HuH-7.5 (cell line): ENCODE measurements at places on chromosomes 6 and 20.

- DNase-seq = no peak
These were observed 28.8 kb upstream of the CFAP206 start for GRCh38 chr6:87378947-87379346.

GRCh38 chr6:165799391-165800153 lies 136.5 kb upstream of the PDE10A start:
- no peak for DNase-seq

GRCh38 chr6:81668615-81669047 lies 83.8 kb downstream of the TENT5A start:
- no peak for DNase-seq

DNA sequence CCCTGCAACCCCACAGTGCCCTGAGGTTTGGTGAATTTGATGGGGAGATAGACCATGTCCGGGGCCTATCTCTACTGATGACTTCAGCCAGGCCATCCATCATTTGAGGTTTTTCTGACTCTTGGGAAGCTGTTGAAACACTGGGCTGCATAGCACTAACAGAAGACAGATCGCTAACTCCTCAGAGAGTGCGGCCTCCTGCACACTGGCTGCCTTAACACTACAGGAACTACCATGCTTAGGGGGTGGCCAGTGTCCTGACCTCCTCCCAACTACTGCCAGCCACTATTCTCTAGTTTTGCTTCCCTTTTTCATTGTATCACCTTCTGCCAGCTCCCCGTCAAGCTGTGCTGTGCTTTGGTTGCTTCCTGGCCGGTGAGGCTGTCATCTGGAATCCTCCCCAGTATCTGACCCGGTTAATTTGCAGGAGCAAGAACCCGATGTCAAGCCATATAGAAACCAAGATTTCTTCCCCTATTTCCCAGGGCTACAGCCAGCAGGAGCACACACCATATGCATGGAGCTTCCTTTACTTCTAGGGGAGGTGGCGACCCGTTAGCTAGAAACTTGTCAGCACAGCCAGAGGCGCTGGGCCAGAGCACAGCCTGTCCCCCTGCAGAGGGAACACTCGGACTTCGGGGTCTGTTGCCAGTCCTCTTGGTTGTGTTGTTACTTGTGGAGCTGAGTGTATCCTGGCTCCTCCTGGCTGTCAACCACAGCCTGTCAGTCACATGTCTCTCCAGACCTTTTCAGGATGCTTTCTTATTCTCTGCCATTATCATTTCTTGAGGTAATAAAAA lies 57.3 kb upstream of the TRAF3IP2 start:
- no peak for DNase-seq

DNA sequence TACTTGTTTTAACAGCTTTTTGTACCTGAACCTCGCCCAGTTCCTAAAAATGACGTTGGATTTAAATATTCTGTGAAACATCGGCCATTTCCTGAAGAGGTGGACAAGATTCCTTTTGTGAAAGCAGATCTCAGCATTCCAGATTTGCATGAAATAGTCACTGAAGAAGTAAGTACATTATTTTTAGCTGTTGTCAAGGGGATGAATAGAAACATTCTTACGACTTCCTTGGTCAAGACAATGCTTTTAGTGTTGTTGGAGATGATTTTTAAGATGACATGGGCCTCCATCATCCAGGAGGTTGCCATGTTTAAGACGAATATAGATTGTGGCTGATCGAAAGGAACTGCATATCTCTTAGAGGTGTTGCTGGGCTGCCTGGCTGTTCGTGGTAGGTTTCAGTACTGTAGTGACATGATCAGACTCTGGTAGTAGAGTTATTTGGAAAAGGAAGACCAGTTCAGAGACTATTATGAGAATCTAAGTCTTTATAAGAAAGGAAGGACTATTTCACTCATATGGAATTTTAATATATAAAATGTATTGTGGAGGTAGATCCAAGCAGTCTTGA lies 29.9 kb upstream of the ADIG start:
- DNase-seq = no peak

- no peak for DNase-seq
These were observed 94.9 kb downstream of the L3MBTL3 start for GRCh38 chr6:130113201-130113710.

- DNase-seq = no peak
These were observed 243.9 kb upstream of the TENT5A start for GRCh38 chr6:81996414-81996813.

GRCh38 chr6:95636552-95637431 lies 59.5 kb downstream of the MANEA start:
- DNase-seq = no peak

GRCh38 chr20:23669327-23669726 lies 19.5 kb downstream of the CST4 start:
- DNase-seq = no peak

DNA sequence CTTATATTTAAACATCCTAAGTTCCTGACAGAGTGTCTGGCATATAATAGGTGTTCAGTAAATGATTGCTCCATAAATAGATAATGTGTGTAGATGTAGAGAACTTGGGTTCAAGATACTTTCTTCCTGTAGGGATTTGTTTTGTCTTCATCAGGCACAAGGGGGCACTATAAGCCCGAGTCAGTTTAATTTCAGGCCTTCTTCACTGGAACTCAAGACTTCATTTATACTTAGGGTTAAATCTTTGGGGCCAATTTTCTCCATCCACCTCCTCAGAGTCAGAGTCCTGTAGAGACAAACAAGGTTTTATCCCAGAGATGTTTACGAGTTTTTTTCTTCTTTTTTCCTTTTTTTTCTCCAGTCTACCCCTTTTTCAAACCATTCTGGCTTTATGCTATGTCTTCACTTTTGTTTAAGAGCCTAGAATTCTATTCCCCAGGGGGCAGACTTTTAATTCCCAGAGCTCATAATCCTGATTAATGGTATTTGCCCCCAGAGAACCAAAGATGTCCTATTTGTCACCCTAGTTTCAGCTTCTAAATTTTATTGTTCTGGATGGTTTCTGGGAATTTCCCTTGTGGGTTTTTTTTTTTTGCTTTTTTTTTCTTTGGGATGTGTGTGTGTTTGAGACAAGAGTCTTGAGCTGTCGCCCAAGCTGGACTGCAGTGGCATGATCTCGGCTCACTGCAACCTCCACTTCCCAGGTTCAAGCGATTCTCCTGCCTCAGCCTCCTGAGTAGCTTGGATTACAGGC lies 88.4 kb downstream of the HFE start:
- DNase-seq = no peak

DNA sequence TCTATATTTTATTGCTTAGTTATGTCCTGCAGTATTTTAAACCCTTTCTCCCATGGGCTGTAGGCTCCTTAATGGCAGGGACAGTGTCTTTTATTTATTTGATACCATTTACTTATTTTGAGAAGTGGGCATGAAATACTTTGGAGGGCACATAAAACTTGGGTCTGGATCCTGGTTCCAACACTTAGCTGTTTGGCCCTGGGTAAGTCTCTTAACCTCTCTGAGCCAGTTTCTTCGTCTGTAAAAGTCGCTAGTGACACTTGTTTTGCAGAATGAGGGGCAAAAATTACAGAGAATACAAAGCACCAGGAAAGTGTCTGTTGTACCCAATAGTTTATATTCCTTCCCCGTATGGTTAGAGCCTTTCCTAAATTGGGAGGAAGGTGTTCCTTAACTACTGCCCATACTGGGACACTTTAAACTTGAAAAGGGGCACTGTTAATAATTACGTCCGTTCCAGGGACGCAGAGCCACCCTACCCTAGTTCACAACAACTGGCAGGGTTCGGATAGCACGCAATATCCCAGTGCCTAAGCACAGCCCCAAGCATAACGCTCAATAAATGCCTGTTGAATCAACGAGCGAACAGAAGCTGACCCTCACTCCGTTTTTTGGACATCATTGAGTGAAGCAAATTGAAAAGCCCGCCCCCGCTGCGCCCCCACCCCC lies 6.0 kb upstream of the ARMC12 start:
- no peak for DNase-seq

- DNase-seq = no peak
These were observed 133.9 kb downstream of the IPCEF1 start for GRCh38 chr6:154222716-154223115.

DNA sequence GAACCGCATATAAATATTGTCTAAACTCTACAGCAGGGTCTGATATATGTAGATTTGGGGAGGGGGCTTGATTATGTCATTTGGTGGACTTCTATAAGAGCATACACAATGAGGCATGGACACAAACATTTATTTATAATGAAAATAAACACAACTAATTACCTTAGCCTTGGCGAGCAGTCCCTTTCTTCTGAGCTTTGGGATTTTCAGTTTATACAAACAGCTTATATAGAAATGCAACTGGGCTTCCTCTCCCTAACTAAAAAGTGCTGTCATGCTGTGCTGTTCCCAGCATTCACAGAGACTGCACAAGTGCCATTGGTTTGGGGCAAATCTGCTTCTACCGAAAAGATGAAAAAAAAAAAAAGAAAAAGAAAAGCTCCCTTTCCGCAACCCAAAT lies 69.9 kb downstream of the AKAP12 start:
- DNase-seq = no peak

- DNase-seq = no peak
These were observed 559.4 kb upstream of the MANEA start for GRCh38 chr6:95017922-95018321.

DNA sequence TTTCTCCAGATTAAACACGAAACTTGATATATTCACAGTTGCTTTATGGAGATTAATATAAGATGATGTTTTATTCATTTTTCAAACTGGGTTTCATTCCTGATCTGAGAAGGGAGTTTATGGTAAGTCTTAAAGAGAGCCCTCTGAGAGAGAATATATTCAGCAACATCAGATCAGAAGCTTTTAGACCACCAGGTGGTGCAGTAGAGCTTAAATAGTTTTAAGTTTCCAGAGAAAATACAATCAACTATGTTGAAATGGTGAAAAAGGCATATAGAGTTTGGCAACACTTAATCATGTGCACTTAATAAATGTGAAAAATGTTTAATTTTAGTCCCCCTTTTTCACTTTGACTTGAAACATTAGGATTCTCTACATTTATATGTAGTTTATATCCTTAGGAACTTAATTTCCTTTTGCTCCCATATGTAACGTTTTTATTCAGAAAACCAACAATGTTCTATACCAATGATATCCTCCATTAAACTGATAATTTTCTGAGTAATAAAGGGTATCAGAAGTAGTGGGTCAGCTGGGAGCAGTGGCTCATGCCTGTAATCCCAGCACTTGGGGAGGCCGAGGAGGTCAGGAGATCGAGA lies 86.4 kb upstream of the CLDN20 start:
- DNase-seq = peak; percentile 33

GRCh38 chr6:113338644-113339043 lies 518.5 kb upstream of the MARCKS start:
- no peak for DNase-seq

DNA sequence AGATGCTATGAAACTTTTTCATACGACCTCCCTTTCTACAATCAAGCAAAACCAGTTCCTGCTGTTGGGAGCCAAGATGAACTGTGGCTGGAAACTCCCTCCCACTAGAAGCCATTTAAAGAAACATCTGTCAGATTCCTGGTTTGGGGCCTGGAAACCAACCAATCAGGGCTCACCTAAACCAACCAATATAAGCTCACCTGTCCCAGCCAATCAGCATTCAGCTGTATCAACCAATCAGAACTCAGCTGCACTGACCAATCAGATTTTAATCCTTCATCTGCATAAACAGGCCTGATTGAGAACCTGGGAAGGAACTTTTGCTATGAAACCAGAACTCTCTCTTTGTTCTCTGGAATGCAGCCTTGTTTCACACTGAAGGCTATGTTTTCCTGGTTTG lies 42.4 kb downstream of the SNX14 start:
- DNase-seq = no peak

- no peak for DNase-seq
These were observed 114.1 kb upstream of the SNX9 start for GRCh38 chr6:157708933-157709332.

- no peak for DNase-seq
These were observed 236.5 kb downstream of the CDKAL1 start for GRCh38 chr6:20770773-20771172.

DNA sequence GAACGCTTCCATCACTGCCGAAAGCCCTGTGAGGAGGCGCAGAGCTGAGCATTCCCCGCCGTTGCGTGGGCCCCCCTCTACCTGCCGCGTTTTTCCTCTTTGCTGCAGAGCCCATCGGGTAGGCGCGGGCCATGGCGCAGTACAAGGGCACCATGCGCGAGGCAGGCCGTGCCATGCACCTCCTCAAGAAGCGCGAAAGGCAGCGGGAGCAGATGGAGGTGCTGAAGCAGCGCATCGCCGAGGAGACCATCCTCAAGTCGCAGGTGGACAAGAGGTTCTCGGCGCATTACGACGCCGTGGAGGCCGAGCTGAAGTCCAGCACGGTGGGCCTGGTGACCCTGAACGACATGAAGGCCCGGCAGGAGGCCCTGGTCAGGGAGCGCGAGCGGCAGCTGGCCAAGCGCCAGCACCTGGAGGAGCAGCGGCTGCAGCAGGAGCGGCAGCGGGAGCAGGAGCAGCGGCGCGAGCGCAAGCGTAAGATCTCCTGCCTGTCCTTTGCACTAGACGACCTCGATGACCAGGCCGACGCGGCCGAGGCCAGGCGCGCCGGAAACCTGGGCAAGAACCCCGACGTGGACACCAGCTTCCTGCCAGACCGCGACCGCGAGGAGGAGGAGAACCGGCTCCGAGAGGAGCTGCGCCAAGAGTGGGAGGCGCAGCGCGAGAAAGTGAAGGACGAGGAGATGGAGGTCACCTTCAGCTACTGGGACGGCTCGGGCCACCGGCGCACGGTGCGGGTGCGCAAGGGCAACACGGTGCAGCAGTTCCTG lies 693 bp downstream of the FAM50B start:
- DNase-seq = no peak

GRCh38 chr6:167797476-167798265 lies 29.0 kb upstream of the AFDN start:
- no peak for DNase-seq

GRCh38 chr6:129623008-129623732 lies 86.8 kb downstream of the ARHGAP18 start:
- DNase-seq = no peak

GRCh38 chr6:40719671-40720374 lies 132.7 kb upstream of the LRFN2 start:
- no peak for DNase-seq

GRCh38 chr20:10646006-10646405 lies 27.8 kb downstream of the JAG1 start:
- no peak for DNase-seq

- no peak for DNase-seq
These were observed 2.8 kb downstream of the SLC2A12 start for GRCh38 chr6:134049586-134049985.

GRCh38 chr20:46774236-46774635 lies 64.8 kb downstream of the SLC2A10 start:
- DNase-seq = no peak

- no peak for DNase-seq
These were observed 87.5 kb downstream of the MDN1 start for GRCh38 chr6:89731924-89732567.

- no peak for DNase-seq
These were observed 9.7 kb downstream of the SERINC1 start for GRCh38 chr6:122461885-122462284.

DNA sequence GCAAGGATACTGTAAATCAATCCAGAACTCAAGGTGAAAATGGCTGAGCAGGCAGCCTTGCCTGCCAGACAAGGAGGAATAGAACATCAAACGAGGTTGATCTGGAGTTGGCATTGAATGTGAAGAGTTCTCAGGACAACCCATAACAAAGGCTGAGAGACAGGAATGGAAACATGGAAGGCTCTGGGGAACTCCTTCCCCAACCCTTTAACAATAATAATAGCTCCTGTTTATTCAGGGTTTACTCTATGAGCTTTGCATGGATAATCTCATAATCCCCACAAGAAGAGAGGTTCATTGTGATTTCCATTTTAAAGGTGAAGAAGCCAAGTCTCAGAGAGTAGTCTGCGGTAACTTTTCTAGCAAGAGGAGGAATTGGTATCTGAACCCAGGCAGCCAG lies 151.7 kb downstream of the SOD2 start:
- no peak for DNase-seq

GRCh38 chr20:5096463-5096862 lies 23.3 kb downstream of the PCNA start:
- DNase-seq = no peak
